Vagina (tissue), 2 donors: ENCODE measurements at places on chromosomes 7 and 10. TPM values are rescaled to one million over a fixed set of nuclear protein-coding genes. Genes with fewer than 3 reads are reported as not detected.

- no peak for DNase-seq
- H3K27ac ChIP-seq: no peak overlapping the region
- no peaks in the 10 kb centered on the region for H3K36me3 ChIP-seq
- no peaks in the 10 kb centered on the region for H3K27me3 ChIP-seq
Measured at GRCh38 chr7:108385834-108386422, 70.3 kb downstream of the NRCAM start.

DNA sequence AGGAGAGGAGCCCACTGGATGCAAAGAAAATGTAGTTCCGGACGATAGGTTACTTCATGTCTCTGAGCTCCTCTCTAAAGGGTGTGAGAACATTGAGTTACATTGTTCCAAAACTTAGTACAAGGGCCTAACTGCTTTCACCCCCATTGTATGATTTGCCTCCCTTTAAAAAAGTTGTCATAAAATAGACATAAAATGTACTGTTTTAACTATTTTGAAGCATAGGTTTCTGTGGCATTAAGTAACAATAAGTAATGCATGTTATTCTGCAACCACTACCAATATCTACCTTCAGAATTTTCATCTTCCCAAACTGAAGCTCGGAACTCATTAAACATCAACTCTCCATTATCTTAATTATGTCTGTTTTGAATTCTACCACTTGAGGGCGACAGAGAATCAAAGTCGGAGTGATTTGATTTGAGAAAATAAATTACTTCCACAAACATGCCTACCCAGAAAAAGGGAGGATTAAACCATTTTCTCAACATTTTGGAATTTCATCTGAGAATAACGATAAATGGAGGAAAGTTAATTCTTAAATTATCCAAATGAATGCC is 2.7 kb downstream of the IGFBP1 start:
- no peaks in the 10 kb centered on the region for H3K36me3 ChIP-seq
- peaks cover 9% of the 10 kb centered on the region for H3K4me1 ChIP-seq
- H3K27ac ChIP-seq: no peak overlapping the region
- H3K27me3 ChIP-seq: no peaks in the 10 kb centered on the region
- no peak for DNase-seq

- DNase-seq: no peak
- peak within 1 kb of the TSS; percentile 5 for H3K4me3 ChIP-seq
- H3K27me3 ChIP-seq: no peaks in the 10 kb centered on the region
- no peaks in the 10 kb centered on the region for H3K36me3 ChIP-seq
- H3K27ac ChIP-seq: no peak within 1 kb of the TSS
- peaks cover 9% of the 10 kb centered on the region for H3K4me1 ChIP-seq
Measured at GRCh38 chr7:45888185-45888992, at the start of gene IGFBP1. Gene IGFBP1, plus strand, starts transcription at chr7:45888488. Its CDS starts 165 bp downstream, at chr7:45888653.

- no peak for DNase-seq
- no peak overlapping the region for H3K4me3 ChIP-seq
- no peaks in the 10 kb centered on the region for H3K36me3 ChIP-seq
- H3K27me3 ChIP-seq: no peaks in the 10 kb centered on the region
Measured at GRCh38 chr7:29511851-29512250, 51.8 kb upstream of the PRR15 start.

DNA sequence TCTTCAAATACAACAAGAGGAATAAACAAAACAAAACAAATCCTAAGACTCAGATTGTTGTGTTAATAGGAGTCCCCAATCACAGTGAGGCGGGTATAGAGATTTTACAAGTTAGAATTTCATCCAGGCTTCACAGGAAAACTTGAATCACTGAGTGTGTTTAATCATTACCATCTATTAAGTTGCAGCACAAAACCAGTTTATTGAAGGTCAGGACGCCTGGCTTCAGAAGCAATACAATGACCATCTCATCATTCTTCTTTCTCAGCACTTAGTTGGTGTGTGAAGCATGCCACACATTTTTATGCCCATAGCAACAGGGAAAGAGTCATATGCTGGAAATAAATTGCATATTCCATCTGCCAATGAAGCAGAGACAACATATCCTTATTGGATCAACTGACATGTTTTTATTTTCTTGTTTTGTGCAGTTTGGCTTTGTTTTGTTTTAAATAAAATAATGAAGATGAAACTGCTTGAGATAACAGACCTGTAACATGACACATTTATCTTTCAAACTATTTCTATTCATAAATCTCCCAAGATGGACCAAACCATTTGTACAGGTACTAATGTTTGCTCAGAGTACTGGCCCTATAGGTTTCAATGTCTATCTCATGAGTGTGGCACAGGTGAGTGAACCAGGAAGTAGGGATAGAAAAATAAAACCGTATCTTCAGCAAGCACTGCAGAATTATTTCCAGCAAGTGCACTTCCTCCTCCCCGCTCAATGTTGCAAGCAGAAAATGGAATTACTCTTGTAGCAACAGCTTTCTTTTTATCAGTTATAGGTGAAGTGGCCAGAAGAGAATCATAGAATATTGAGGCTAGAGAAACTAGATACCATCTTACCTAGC is 40.4 kb downstream of the TAC1 start:
- H3K27ac ChIP-seq: no peak overlapping the region
- H3K4me1 ChIP-seq: no peaks in the 10 kb centered on the region
- H3K36me3 ChIP-seq: no peaks in the 10 kb centered on the region
- no peaks in the 10 kb centered on the region for H3K27me3 ChIP-seq
- H3K4me3 ChIP-seq: no peak overlapping the region
- no peak for DNase-seq

SEMA3D gene
- 2.2 TPM for total RNA-seq

DPY19L1 gene
- total RNA-seq: 11.3 TPM

NKX1-2 gene
- 0.98 TPM for total RNA-seq

DNA sequence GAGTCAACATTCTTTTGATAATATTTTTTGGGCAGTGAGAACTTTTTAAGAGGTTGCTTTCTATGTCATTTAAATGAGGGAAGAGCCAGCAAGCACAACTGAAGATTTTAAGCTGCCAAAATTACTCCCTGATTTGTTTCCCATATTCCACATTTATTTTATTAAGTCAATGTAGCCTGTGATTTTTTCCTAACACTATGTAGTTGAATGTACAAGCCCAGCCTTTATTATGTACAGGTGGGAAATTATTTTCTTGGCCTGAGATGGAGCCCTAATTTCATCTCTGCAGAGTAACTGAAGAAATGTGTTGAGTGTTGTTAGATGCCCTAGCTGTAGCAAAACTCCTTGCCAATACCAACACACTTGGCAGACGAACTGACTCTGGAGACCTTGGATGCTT is 83.1 kb upstream of the MINDY3 start:
- no peak for DNase-seq
- no peaks in the 10 kb centered on the region for H3K27me3 ChIP-seq
- no peak overlapping the region for H3K4me3 ChIP-seq
- no peaks in the 10 kb centered on the region for H3K4me1 ChIP-seq

DNA sequence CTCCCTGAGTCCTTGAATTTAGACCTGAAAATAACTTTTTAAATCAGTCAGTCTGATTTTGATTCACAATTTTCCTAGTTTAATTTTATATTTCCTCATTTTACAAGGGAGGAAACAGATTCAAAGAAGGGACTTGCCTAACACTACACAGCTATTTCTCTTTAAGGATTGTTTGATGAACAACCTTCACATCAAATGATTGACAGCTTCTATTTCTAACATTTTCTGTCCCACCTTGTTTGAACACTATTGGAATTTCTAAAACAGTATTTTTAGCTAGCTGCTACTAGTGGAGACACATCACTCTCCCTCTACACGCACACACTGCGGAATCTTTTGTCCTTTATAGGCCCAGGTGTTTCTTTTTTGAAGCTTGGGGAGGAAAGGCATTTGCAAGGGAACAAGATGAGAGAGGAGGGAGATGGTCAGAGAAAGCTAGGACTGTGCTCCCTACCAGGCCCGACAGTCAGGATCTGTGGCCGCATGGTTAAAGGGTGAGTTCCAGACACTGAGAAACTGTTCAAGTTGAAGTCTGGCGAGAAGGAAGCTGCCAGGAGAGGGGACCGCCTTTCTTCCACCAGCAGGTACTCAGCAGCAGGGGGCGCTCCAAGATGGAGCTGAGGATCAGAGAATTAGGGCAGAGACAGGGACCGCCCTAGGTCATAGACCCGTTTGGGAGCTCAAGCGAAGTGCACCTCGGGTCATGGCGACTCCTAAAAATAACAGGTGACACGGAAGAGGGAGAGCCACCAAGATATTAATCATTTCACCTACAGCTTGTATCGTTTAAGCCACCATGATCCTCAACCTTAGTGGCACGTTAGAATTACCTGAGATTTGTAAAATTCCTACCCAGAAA is 49.7 kb downstream of the DNAJC12 start:
- no peaks in the 10 kb centered on the region for H3K36me3 ChIP-seq
- H3K27ac ChIP-seq: no peak overlapping the region
- H3K4me3 ChIP-seq: no peak overlapping the region
- no peaks in the 10 kb centered on the region for H3K27me3 ChIP-seq
- H3K4me1 ChIP-seq: no peaks in the 10 kb centered on the region

DNA sequence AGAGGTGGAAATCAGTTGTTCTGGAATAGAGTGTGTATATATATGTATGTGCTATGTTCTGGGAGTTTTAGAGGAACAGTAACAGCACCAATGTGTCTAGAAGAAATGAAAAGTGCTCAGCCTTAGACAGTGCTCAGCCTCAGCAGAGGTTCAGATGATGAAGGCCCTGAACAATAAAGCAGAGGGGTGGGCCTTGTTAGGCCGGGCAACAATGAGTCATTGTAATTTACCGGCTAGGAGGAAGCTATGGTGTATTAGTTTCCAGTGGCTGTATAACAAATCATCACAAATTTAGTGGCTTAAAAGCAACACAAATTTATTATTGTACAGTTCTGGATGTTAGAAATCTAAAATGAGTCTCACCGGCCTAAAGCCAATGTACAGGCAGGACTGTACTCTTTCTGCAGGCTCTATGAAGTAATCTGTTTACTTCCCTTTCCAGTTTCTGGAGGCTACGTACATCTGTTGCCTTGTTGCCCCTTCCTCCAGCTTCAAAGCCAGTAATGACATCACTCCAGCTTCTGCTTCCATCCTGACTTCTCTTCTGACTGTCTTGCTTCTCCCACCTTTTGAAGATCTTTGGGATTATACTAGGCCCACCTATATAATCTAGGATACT is 84.6 kb downstream of the CH25H start:
- no peak overlapping the region for H3K4me3 ChIP-seq
- no peaks in the 10 kb centered on the region for H3K27me3 ChIP-seq
- H3K36me3 ChIP-seq: no peaks in the 10 kb centered on the region
- no peak for DNase-seq
- no peaks in the 10 kb centered on the region for H3K4me1 ChIP-seq

GPR22 gene
- total RNA-seq: 0.98 TPM

DNA sequence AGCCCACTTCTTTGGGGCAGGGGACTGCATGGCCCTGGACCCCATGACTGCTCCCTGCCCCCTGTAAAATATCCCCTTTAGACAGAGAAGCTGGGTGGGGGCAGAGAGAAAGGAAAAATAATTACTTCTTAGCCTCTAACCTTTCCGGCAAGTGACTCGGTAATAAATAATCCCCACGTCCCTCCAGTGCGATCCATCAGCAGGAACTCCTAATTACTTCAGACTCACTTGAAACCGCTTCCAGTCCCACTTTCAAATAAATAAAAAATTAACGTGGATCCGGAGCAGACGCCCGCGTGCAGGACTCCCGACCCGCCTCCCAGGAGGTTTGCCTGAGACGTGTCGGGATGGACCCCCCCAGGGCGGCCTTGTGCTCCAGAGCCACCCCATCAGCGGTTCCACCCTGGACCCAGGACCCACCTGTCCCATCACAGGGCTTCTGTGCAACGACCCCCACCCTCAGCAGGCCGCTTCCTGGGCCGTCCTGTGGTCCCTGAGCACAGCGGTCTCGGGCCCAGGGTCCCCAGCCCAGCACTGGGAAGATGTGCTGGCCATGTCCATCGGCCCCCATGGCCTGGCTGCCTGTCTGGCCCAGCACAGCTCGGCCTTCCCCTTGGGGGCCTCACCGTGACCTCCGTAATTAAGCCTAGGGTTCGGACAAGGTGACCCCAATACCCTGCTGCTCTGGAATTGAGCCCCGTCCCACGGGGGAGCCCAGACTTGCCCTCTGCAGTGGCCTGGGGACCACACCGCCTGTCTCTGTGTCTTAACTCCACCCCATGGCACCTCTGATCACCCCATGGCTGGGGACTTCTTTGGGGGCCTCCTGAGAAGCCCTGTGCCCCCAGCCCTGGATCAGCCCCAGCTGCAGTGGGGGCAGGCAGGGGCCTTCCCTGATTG is 108.0 kb downstream of the UNCX start:
- H3K27me3 ChIP-seq: no peaks in the 10 kb centered on the region
- H3K4me1 ChIP-seq: no peaks in the 10 kb centered on the region
- H3K4me3 ChIP-seq: no peak overlapping the region
- DNase-seq: no peak
